ENCODE measurements at places on chromosomes 6 and 20.

GRCh38 chr20:31570735-31571617, 34.1 kb upstream of the ID1 start:
- no peak for DNase-seq

GRCh38 chr6:6741264-6741663, 152.7 kb downstream of the LY86 start:
- DNase-seq = no peak

DNA sequence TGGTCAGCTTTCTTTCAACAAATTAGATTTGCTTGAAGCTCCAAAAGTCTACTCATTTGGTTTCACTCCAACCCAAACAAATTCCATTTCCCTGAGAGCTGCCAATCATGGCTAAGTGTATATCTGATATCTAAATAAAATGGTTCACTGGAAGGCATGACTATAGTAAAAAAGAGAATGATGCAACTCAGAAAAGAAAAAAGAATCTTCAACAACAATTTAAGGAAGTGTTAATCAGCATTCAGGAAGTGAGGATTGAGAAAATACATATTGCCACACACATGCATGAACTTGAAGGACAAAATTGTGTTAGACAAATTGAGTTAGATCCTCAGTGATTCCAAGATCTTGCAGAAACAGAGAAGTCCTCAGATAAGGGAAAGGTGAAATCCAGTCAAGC, 972.9 kb upstream of the FLRT3 start:
- no peak for DNase-seq

GRCh38 chr6:135331002-135331401, 149.9 kb downstream of the MYB start:
- DNase-seq = no peak

GRCh38 chr6:21265730-21266044, 327.9 kb upstream of the SOX4 start:
- no peak for DNase-seq

- DNase-seq = no peak
Observed at GRCh38 chr6:163469459-163469985, 55.0 kb downstream of the QKI start.

DNA sequence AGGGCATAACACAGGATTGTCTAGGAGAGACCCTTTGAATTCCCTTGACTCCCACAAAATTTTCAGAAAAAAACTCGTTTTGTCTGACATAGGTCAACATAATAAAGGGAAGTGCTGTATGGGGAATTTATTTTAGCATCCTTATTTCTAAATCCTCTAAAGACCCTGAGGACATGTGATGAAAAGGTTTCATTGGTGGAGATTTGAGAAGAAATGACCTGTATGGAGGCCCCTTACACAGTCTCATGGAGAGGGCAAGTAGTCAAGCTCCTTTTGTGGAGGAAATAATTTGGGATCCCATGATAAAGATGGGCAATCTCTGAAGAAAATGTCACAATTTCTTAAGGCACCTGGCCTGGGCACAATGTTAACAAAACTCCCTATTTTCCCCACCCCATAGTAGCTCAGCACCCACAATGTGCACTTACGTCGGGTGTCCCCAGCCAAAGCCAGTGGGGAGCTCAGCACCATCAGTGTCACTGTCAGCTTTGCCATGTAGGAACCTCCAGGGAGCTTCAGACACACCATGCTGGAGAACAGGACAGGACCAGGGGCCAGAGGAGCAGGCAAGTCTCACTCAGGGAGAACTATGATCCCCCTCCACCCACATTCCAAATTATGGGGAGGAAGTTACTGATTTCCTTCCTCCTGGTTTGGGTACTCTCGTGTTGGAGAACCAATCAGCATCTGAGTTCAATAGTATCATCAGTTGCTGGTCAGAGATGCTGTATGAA, at the start of gene HLA-DRB5:
TSS of gene HLA-DRB5 (minus strand) at position 591 of the 734 bp plus-strand sequence. CDS start at position 528, 63 bp downstream.
- DNase-seq = peak; percentile 32

GRCh38 chr20:63659370-63659769, 1.3 kb downstream of the RTEL1 start:
- no peak for DNase-seq

DNA sequence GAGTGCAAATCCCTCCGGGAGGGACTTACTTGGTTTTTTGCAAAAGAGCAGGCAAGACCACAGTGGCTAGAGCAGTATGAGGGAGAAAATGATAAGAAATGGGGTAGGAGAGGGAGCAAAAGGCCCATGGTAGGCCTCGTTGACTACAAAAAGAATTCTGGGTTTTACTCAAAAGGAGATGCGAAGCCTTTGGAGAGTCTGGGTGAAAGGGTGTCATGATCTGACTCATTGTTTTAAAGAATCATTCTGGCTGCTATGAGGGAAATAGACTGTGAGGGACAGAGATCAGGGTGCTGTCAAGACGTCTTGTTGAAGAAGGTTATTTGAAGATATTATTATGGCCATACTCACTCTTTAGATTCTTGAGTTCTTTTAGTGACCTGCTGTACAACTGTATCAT, 13.0 kb downstream of the TBC1D32 start:
- no peak for DNase-seq

- DNase-seq = no peak
Observed at GRCh38 chr20:4998160-4998651, 3.1 kb downstream of the SLC23A2 start.

- peak; percentile 77 for DNase-seq
Observed at GRCh38 chr6:41602864-41603608, 35.2 kb upstream of the MDFI start.

DNA sequence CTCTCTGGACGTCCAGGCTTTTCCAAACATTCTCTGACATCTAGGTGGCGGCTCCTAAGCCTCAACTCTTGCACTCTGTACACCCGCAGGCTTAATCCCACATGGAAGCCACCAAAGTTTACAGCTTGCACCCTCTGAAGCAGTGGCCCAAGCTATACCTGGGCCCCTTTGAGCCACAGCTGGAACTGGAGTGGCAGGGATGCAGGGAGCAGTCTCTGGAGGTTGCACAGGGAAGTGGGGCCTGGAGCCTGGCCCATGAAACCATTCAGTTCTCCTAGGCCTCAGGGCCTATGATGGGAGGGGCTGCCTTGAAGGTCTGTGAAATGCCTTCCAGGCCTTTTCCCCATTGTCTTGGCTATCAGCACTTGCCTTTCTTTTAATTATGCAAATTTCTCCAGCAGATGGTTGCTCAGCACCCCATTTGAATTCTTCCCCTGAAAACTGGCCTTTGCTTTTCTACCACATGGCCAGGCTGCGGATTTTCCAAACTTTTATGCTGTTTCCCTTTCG, 64.9 kb downstream of the IRF4 start:
- DNase-seq = no peak

DNA sequence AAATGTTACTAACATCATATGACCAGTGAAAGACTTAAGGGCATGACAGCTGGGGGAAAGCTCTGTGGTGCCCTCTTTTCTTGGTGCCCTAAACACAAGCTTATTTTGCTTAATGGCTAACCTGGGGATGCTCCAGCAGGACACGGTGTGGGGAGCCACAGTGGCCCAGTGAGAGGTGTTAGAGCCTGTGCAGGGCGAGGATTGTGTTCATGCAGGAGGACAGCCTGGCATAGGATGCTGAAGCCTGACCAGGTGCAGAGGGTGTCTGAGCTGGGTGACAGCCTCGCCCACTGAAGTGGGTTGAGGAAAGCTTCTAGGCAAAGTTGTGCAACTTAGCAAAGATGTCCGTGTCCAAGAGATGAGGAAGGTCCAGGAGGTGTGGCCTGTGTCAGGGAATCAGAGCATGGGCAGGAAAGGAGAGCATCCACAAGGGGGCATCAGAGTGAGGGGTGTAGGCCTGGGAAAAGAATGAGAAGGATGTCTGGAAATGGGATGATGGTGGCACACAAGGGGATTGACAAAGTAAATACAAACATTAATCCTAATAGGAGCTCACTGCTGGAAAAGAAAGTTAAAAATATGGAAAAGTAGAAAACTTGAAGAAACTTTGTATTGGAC, 33.9 kb downstream of the SLC17A4 start:
- DNase-seq = peak; percentile 22

- DNase-seq = no peak
Observed at GRCh38 chr6:3849681-3850450, 693 bp downstream of the FAM50B start.

DNA sequence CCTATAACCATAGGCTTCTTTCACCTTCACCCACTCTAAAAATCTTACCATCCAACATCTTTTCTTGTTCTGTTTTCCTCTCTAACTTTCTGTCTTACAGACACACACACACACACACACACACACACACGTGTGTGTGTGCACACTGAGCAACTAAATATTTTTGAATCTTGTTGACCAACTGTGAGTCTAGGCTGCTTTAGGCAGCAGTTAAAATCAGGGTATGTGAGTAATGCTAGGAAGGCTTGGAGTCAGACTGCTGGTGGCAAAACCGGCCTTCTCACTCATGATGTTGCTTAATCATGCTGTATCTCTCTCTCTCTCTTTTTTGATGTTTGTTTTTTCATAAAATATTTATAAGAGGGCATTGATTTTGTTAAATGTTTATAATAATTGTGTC, 103.1 kb upstream of the TBX18 start:
- DNase-seq = no peak

DNA sequence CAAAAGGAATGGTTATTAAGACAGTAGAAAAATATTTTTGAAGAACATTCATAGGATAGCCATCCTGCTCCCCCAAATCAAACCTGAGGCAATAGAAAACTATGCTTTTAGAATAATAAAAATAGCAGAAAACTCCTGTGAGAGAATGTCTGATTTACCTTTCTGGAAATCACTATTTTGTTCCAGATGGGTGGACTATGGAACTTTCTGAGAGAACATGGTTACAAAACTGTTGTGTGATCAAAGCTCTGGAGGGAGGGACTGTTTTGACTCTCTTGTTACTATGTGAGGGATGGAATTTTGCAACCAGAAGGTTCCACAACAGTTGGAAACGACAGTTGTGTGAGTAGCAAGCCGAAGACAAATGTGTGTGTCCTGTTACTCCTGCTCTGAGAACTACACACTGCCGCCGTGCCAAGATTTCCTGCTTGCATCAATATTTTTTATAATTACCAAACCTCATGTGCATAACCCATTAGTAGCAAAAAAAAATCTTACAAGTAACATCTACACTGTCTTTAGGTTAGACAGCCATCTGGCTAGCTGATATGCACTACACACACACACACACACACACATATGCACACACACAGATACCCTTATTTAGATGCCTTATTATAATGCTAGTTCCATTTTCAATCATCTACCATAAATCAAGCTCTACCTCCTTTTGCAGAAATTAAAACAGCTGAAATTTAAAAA, 11.0 kb upstream of the HIVEP1 start:
- no peak for DNase-seq

DNA sequence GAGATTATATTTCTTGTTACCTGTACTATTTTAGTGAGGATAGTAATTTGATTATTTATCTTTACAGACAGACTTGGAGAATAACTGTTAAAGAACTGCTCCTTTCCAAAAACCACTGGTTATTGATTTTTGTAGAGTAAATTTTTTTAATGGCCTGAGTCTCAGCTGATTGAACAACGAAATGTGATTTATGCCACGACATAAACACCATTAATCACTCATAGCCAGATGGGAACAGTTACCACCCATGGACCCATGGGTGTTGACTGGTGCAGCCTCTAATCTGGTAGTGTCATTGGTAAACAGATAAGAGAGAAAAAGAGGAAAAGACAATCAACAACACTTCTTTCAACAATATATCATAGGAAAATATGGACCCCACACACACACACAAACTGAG, 101.4 kb upstream of the BEND6 start:
- no peak for DNase-seq

DNA sequence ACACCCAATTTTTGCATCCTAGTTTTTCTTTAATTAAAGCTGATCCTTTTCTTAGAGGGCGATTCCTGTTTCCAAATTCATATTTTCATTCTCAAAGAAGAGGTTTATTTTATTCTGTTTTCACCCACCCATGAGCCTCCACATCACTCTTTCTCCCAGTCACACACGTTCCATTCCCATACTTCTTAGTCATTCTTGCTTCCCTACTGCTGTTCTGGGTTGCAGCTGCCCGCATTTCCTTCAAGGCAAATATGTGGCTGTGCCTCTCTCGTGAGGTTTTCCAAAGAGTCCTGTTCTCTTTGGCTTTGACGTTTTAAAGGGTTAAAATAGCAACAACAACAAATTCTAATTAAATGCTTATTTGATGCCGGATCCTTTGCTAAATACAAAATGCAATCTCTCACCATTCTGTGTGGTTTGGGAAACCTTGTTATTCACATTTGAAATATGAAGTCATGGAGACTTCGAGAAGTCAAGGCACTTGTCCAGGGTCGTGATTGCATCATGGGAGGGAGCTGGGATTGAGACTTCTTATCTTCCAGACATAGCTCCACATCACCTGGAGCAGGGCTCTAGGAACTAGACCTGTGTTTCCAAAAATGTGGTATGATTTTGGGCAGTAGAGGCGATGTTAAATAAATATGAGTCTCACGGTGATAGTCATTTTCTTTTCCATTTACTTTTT, 126.6 kb downstream of the DOK5 start:
- DNase-seq = no peak

GRCh38 chr6:40912158-40912946, 126.7 kb downstream of the UNC5CL start:
- no peak for DNase-seq

GRCh38 chr6:141029908-141030307, 1102.8 kb upstream of the GJE1 start:
- no peak for DNase-seq

- DNase-seq = no peak
Observed at GRCh38 chr20:24730750-24731149, 218.3 kb upstream of the CST7 start.

- no peak for DNase-seq
Observed at GRCh38 chr6:121619987-121620740, 184.7 kb downstream of the GJA1 start.

DNA sequence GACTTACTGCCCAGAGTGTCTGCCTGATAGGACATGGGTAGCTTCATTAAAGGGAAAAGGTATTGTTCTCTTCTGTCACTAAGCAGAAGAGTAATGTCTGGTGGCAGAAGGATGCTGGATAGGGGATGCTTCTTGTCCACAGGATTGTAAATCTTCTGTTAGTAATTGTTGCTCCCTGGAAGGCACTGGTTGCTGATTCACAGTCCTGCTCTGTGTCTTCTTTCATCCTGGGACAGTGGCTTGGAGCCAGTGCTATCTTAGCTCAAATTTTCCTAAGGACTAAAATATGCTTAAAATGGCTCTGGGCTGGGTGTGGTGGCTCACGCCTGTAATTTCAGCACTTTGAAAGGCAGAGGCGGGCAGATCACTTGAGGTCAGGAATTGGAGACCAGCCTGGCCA, 48.0 kb downstream of the SYTL3 start:
- DNase-seq = no peak

DNA sequence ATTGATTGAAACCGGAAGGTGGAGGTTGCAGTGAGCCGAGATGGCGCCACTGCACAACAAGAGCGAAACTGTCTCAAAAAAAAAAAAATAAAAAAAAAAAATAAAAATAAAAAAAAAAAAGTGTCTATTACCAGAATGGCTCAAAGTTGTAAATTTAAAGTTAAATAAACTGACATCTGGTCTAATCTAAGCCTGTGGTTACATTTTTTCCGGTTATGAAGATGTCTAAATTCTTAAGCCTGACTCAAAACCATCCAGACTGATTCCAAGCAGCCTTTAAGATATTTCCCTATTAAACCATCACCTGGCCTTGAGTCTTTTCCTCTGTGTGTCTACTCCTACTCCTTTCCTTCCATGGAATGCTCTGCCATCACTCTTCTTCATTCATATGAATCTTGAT, 371.7 kb upstream of the RUNX2 start:
- DNase-seq = no peak

All from CD4-positive, alpha-beta T cell treated with Interleukin-2 at 100 ng/mL for 4 hours (primary cell).